ENCODE measurements at places on chromosomes 3 and 15.
A peak's percentile ranks its signal among the peaks of the same experiment; 100 is the strongest.

- DNase-seq: no peak
These were observed 14.2 kb upstream of the GATM start for GRCh38 chr15:45392584-45392855.

DNA sequence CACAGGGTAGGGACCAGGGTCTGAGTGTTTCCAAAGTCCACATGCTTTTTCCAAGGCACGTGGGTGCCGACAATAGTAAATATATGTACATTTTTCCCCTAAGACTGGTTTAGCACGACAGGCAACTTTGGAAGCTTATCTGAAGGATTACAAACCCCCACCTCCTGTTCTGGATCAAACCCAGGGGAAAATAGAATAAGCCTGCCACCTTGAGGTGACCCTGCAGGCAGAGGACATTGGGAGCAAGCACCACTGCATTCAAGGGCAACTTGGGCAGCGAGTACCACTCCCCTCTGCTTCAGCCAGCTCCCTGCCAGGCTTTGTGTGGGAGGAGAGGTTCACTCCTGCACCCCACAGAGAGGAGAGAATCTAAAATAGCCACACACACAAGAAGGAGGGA lies 44.8 kb downstream of the KBTBD12 start:
- DNase-seq: peak; percentile 84

DNA sequence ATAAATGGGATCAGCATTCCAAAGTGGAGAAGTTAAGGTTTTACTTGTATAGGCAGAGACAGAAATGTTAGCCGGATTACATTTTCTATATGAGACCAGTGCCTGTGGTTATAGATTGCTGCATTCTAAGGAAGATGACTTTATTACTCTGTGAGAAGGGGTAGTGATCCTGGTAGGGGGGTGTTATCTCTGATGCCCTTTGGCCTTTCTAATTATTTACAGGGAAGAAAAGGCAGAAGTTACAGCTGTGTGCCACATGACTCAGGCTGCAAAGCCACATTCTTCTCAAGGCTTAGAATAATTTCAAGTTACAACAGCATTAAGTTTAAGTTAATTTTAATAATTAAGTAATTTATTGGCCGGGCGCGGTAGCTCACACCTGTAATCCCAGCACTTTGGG lies 2.2 kb upstream of the TMC3 start:
- DNase-seq: no peak

DNA sequence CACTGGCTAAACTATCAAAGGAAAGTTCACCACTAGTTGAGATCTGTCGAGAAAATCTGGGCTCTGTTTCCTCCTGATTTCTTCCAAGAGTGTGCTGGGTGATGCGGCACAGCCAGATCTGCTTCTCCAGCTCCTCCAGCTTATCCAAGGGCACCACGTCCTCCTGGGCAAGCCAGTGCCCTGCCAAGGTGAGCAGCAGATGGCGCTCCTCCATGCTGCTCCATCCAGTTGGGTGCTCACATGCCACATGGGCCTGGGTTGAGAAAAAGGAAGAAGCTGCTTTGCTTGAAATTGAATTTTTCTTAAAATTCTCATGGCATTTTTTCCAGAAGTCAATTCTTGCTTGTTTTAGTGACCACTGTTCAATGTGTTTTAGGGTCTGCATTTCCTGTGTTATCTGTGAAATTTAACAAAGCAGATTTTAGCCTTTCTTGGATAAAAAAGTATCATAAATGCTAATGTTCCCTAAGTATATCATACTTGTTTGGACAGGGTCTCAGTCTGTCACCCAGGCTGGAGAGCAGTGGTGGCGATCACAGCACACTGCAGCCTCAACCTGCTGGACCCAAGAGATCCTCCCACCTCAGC lies 47.3 kb downstream of the EIF3J start:
- DNase-seq: peak; percentile 23

DNA sequence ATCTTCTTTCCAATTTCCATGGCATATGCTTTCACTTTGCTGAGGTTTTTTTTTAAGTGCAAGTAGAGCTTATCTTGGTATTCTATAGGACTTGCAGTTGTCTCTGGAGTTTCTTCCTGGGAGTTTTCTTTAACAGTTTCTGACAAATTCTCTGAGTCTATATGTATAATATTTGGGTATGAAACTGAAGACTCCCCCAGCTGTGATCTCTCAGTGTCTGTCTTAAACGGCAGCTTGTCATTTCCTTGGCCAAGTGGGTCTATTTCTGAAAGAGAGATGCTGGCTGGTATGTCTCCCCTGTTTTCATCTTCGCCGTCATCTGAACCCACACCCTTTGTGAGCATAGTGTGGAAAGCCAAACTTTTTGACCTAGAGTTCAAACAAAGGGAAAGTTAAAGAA lies 73.3 kb upstream of the PTX3 start:
- DNase-seq: no peak

Measured in NCI-H146 (cell line).